ENCODE measurements at places on chromosomes 4 and X.

GRCh38 chr4:152803541-152803940, 23.8 kb downstream of the ARFIP1 start:
- DNase-seq, result no peak

GRCh38 chr4:176422001-176422400, 102.2 kb downstream of the SPCS3 start:
- DNase-seq, result no peak

- peak; percentile 30 for DNase-seq
Observed at GRCh38 chr4:113781439-113782040, 20.0 kb upstream of the CAMK2D start.

DNA sequence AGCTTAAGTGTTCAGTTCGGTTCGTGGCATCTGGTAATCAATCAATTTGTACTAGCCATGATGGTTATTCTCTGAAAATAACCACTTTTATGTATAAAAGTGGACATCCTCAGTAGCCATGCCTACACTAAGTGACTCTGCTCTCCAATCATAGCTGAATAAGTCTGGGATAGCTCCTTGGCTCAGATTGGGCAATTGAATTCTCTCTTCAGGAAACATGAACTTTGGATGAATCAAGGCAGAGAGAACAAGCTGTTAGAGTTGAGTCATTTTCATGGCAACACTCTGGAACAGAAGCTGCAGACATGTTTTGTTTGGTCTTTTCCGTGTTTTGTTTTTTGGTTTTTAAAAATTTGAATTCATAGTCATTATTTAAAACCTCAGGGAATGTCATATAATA, 66.8 kb upstream of the TMEM164 start:
- no peak for DNase-seq

DNA sequence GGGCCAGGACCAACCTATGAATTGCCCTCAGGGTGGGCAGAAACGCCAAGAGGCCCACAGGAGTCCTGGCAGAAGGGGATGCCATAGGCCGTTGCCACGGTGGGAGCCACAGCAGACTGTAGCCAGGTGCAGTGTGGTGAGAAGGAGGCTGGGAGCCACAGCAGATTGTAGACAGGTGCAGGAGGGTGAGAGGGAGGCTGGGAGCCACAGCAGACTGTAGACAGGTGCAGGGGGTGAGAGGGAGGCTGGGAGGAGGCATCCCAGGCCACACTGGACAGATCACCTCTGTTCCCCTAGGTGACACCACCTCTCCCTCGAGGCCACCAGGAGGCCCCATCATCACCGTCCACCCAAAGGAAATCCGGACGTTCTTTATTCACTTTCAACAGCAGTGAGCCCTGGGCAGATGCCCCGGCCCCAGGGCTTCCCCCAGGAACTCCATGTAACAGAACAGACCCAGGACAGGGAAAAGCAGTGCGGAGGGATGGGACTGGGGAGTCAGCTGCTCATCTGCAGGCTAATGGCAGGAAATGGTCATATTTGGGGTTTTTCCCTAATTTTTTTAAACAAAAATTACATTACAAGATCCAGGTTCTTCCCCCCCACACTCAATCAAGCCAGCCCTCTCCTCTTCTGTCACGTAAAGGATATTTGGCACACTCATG, 19.5 kb upstream of the MRFAP1 start:
- DNase-seq, result no peak

DNA sequence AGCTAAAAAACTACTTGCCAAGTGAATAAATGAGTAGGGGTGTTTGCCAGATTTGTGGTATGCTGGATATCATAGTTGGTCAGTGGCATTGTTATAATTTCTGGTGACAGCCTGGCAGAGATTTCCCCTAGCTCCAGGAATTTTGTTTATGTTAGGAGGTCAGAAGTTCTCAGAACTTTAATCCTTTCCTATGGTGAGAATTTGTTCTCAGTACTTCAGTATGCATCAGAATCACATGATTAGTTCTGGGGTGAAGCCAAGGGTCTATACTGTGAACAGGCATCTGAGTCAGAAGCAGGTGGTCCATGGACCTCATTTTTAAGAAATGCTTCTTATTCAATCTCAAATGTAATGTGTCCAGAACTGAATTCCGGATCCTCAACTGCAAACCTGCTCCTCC, 10.5 kb downstream of the RASSF6 start:
- DNase-seq, result no peak

GRCh38 chr4:48698029-48698971, 81.8 kb downstream of the FRYL start:
- DNase-seq, result peak; percentile 92

DNA sequence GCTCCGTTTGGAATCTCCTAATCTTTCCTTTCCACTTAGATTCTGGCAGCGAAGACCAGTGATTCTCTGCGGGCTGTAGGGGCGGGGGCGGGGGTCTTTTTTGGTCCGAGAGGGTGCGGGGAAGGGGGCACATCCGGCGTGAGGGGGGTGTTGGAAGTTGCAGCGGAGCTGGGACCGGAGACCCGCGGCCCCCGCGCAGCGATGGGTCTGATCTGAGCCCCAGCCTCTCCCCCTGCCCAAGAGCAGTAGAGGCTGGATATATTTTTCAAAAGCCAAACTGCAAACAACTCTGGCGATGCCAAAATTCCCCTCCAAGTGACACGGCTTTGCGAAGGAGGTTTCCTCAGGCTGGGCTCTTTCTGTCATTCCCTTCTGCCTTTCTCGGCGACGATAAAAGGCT, 355 bp downstream of the GRID2 start:
- DNase-seq, result no peak

DNA sequence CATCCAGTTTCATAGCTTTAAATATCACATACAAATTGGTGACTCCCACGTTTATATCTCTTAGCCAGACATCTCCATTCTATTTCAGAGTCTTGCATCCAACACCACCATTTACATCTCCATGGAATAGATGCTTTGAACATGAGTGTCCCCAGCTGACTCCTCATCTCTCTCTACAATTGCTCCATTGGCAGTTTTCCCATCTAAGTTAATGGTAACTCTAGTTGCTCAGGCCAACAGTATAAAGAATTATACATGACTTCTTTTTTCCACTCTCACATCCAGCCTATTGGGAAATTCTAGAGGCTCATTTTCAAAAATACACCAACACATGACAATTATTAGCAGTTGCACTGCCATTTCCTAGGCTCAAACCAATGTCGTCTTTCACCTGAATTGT, 388.2 kb downstream of the STIM2 start:
- no peak for DNase-seq

GRCh38 chr4:189773909-189774308, 166.8 kb upstream of the FRG1 start:
- DNase-seq, result no peak

GRCh38 chr4:6230827-6231662, 30.7 kb upstream of the JAKMIP1 start:
- no peak for DNase-seq

DNA sequence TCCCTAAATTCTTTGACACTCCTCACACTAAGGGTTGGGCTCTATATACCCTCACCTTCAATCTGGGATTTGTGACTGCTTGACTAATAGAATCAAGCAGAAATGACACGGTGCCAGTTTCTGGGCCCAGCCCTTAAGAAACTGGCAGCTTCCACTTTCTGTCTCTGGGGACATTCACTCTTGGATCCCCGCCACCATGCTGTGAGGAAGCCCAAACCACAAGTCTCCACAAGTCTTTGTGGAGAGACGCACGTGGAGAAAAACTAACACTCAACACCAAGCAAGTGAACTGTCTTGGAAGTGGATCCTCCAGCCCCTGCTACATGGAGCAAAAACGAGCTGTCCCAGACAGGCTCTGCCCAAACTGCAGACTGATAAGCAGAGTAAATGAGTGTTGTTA, 1.1 kb upstream of the EDNRA start:
- DNase-seq, result no peak

- no peak for DNase-seq
Observed at GRCh38 chr4:175986-176385, 51.7 kb downstream of the ZNF718 start.

DNA sequence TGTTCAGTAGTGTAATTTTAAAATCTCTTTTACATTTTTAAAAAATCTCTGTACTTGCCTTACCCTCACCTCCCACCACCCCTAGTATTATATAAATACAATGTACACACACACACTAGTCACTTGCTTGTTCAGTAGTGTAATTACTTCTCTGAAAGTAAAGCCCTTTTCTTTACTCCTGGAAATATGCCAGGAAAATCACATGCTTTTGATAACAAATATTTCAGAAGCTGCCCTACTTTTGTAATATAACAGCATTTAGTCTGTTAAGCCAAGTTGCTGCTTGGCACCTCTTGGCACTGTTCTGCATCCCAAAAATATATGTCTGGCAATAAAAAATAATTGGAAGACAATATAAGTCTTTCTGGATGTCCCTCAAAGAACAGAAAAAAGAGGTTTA, 172.8 kb upstream of the APOOL start:
- DNase-seq, result no peak

DNA sequence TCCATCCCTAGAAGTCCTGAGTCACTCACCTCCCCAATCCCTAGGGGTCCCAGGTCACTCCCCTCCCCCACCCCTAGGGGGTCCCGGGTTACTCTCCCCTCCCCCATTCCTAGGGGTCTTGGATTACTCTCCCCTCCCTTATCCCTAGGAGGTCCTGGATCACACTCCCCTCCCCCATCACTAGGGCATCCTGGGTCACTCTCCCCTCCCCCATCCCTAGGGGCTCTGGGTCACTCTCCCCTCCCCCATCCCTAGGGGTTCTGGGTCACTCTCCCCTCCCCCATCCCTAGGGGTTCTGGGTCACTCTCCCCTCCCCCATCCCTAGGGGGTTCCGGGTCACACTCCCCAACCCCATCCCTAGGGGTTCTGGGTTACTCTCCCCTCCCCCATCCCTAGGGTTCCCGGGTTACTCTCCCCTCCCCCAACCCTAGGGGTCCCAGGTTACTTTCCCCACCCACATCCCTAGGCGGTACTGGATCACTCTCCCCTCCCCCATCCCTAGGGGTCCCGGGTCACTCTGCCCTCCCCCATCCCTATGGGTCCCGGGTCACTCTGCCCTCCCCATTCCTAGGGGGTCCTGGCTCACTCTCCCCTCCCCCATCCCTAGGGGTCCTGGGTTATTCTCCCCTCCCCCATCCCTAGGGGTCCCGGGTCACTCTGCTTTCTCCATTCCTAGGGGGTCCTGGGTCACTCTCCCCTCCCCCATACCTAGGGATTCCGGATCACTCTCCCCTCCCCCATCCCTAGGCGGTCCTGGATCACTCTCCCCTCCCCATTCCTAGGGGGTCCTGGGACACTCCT, 2.1 kb downstream of the ASMTL start:
- DNase-seq, result no peak

DNA sequence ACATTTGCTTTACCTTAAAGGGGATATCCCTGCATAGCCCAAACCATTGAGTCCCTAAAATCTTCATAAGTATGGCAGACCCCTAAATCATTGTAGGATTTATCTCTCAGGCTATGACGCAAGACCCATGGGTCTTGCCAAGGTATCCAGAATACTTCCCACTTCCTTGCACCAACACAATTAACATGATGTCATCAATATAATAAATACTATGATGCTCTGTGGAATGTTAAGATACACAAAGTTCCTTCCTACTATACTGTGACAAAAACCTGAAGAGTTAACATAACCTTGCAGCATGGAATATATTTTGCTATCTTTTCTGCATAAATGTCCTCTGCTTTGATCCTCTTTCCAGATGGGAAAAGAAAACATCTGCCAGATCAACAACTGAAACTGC, 49.9 kb upstream of the TMEM184C start:
- no peak for DNase-seq

- no peak for DNase-seq
Observed at GRCh38 chr4:148254621-148255343, 187.4 kb downstream of the NR3C2 start.

GRCh38 chr4:123386609-123387008, 10.0 kb upstream of the SPRY1 start:
- peak; percentile 35 for DNase-seq

GRCh38 chrX:54357414-54358377, at the start of gene WNK3:
TSS of gene WNK3 (minus strand) at chrX:54358046.
- peak; percentile 36 for DNase-seq

DNA sequence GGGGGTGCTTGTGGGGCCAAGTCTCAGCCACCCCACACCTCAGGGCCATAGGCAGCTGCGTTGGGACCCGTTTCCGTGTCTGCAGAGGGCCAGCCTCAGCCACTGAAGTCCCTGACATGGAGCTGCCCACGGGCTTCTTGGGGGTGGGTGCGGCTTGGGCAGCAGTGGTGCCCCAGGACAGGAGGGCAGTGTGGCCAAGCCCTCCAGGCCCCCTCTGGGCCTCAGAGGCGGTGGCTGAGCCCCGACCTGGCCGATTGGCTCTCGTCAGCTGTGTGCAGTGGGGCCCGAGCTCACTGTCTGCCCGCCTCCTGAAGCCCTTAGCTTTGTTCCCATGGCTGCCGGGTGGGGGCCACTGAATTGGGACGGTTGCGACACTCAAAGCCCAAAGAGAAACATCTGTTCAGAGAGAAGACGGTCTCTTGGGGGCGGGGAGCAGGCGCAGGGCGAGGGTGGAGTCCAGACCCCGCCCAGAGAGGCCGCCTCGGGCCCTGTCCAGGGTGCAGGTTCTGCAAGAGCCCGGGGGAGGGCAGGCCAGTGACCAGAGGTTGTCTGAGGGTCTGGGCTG, 9.1 kb downstream of the FGFR3 start:
- no peak for DNase-seq

DNA sequence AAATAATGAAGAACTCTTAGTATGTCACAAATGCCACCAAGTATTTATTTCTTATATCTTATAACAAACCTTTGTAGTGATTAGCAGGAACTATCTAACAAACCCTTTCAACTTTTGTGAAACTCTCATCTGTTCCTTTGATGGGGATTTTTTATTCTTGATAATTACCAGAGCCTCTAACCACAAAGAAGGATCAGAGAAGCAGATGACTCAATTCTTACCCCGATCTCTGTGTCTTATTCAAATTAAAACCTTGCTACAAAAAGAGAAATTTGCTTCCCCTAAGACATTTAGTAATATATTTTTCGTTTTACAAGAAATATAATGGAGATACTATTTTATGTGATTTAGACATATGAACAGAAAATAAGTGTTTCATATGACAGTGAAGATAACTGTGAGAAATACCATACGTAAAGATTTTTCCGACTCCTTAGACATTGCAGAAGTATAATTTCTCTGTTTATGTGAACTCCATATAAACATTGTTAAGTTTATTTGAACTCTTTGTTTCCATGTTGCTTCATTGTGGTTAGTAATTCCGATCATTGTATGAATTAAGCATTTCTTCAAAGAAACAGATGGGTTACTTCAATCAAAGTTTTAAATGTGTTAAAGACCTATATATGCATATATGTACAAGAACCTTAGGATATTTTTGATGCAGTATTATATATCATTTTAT, 205.4 kb downstream of the CFAP299 start:
- DNase-seq, result no peak

DNA sequence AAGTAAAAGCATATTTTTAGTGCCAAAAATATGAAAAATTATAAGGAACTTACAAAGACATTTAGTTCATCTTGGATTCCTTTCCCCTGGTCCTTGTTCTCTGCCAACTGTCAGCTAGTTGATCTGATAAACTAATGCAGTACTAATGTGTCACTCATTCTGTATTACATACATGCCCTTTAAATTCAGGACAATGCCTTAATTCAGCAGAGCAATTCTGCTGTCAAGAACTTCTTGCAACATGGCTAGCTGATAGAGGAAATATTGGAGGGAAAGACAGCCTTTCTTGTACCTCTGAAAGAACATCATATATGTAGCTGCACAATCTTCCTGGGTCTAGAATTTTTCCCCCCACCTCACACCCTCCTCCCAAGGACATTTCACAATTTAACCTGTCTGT, 480.1 kb downstream of the RPA4 start:
- no peak for DNase-seq

- no peak for DNase-seq
Observed at GRCh38 chr4:19304028-19304427, 947.7 kb upstream of the SLIT2 start.

Data from hematopoietic multipotent progenitor cell treated with erythropoietin and hydrocortisone succinate and interleukin-3 and kit ligand, for 8 days (in vitro differentiated cells).